ENCODE measurements at places on chromosomes 4 and X. TPM values are rescaled to one million over a fixed set of nuclear protein-coding genes. Genes with fewer than 3 reads are reported as not detected.

DNA sequence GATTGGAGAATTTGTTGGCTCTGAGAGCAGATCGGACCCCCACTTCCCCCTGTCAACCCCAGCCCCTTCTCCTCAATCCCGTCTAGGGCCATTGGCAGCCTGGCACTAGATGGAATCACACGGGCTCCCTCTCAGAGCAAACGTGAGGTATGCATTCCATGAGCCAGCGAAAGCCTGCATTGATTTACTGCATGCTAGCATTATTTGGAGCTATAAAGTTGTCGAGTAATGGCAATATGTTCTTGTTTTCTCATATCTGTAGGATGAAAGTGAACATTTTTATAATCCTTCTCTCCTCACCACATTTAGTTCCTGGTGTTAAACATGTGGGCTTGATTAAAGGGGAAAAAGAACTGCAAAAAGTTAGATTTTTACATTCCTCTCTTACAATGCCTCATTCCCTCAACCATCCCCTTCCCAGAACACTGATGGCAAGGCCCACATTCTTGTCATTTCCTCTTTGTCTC is 159.2 kb downstream of the SPRY1 start:
- DNase-seq = no peak

- no peak for DNase-seq
Measured at GRCh38 chr4:99234331-99235010, 15.4 kb upstream of the ADH6 start.

GRCh38 chrX:39550795-39551361 is 546.9 kb downstream of the BCOR start:
- DNase-seq = no peak

GRCh38 chrX:48937054-48937907 is 18.5 kb upstream of the PIM2 start:
- peak; percentile 30 for DNase-seq

GRCh38 chrX:1281521-1281920 is 12.9 kb downstream of the CSF2RA start:
- DNase-seq = no peak

DNA sequence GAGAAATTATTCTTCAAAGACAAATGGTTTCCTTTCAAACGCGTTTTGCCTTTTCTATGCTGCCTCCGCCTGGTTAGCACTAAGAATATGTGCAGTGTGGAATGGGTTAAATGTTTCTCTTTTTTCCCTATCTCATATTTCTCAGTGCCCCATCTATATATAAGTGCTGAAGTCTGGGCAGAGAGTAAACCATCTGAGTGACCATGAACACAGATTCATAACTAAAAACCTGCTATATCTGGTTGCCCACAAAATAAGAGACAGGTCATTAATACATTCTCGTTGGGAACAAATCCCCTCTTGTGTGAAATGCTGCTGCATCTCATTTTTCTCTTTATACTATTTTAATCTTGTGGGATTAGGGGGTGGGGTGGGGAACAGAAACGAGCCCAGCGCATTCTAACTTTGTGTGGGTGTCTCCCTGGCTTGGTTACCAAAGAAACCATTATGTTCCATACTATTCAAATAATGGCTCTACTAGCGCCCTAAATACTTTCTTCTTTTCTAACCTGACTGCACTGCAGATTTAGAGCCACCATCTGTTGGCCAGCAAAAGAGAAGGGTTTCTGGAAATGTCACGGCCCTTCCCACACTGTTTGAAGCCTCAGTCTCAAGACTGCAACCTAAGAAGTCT is 42.2 kb upstream of the PTCHD1 start:
- no peak for DNase-seq

- DNase-seq = no peak
Measured at GRCh38 chr4:143819029-143819428, 86.3 kb downstream of the GYPE start.

GRCh38 chrX:132022967-132023895 is at the start of gene STK26:
TSS of gene STK26 (plus strand) at chrX:132023302. CDS start at chrX:132023618, 316 bp downstream.
- DNase-seq = peak; percentile 65

- no peak for DNase-seq
Measured at GRCh38 chr4:6042293-6043063, 24.2 kb upstream of the C4orf50 start.

DNA sequence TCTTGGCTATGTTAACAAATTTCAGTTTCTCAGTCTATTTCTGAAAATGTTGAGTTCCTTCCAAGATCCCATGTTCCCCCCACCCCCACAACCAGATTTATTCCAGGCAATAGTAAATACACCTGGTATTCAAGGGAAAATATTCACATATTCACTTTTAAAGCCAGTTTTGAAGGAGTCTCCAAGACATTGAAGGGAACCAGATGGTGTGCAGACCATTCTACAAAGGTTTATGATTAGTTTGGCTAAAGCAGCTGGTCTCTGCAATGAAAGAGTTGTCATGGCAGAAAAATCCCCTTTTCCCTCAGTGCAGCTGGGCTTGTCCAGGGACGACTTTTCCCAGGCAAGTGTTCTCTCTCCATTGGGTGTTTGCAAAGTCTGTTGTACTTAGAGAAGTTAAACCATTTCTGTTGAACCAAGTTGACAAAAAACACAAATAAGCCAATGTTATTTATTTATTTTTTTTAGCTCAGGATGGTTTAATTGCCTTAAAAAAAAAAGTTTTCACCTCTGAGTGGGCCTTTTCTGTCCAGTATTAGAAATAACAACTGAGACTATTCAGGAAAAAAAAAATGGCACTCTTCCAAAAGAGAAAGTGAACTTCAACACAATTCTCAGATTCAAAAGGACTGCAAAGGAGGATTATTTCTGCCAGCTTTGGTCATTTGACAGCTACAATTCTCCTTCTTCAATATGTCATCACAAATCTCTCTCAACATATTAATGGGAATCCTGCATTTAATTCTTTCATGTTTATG is 410.6 kb downstream of the IL1RAPL1 start:
- DNase-seq = no peak

- DNase-seq = no peak
Measured at GRCh38 chr4:164937576-164938270, 39.7 kb downstream of the TRIM61 start.

DNA sequence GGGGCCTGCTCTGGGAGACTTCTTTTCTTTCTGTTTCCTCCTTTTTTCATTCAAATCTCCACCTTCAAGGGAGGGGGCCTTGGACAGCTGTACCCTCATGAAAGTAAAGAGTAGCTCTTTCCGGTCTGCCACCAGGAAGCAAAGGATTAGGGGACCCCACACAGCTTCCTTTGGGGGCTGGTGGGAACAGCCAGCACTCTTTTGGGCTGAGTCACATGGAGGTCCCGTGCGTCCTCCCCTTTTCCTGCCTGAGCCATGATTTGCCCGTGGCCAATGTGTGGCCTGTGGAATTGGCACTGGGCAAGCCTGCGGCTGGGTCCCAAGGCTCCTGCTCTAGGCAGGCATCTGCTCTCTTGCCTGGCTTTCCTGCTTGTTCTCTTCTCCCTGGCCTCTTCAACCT is 65.5 kb downstream of the FHDC1 start:
- DNase-seq = peak; percentile 54

The GIMD1 gene
- total RNA-seq = not detected

The TRPC5OS gene
- total RNA-seq = not detected

The TIMP1 gene
- 8.3 TPM for total RNA-seq
